ENCODE measurements at places on chromosomes 6 and 20.

GRCh38 chr6:154157082-154157481 lies 118.0 kb downstream of the OPRM1 start:
- DNase-seq = no peak

GRCh38 chr6:47977314-47977713 lies 133.7 kb downstream of the PTCHD4 start:
- DNase-seq = no peak

DNA sequence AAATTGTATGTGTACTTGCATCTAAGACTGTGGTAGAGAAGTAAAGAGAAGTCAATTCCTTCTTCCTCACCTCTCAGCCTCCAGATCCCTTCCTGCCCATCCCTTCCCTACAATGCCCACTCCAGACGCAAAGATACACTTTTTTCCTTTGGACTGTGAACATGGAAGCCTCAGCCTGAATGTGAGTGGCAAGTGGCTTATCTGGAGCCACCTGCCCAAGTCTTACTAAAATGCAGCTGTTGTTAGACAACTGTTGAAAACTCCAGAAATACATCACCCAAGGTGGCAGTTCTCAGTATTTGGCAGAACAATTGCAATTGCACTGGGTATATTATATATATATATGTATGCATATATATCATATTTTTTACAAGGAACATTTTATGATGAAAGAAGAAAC lies 7.5 kb downstream of the VGLL2 start:
- no peak for DNase-seq

GRCh38 chr6:106451439-106451838 lies 90.9 kb downstream of the CRYBG1 start:
- no peak for DNase-seq

GRCh38 chr6:33609019-33609418 lies 12.1 kb upstream of the ITPR3 start:
- DNase-seq = no peak

DNA sequence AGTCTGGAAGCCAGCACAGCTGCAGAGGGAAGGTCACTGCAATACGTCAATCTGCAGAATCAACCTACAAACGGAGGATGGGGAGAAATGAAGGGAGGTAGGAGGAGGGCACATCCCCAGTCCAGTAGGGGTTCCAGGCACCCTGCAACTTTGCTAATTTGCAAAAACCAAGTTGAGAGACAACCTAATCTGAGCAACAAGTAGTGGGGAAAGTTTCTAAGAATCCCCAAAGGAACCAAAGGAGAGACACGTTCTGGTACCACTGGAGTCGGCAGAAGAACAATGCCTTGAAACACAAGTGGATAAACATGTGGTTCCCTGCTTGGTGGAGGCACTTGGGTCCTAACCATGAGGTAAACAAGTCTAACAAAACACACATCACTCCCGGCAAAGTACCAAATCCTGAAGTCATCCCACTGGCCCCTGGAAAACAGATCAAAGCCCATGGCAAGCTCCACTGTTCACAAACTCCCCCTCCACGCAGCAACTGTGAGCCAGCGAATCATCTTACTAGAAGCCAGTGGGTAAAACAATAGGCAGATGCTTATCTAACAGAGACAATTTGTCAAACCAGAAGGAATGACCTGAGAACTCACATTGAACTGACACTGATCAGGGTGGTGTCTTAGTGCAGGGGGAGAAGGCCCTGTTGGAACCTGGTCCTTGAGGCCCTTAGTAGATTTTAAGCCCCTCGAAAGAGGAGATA lies 4.7 kb downstream of the MRPS18A start:
- no peak for DNase-seq

GRCh38 chr20:8133851-8134451 lies 1.9 kb downstream of the PLCB1 start:
- DNase-seq = no peak

DNA sequence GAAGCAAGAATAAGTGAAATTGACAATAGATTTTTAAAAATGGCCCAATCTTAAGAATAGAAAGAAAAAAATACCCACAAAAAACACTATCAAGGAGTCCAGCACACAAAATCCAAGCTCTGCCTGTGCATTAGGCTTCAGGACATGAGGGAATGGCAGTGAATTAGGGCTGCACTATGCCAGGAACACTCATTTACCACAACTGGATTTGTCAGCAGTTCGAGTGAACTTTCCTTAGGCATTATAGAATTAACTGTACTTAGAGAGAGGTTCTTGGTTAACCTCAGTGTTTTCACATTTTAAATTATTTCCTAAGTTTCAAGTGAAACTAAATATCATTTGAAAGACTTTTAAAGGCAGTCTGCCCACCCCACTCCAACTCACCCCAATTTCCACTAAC lies 34.8 kb downstream of the SLC22A3 start:
- DNase-seq = no peak

Measured in NCI-H2029 treated with DMSO at 0.1 percent for 48 hours (cell line).